ENCODE measurements at places on chromosomes 6 and 20.

GRCh38 chr6:44504301-44504791 is 116.8 kb downstream of the CDC5L start:
- DNase-seq: no peak

DNA sequence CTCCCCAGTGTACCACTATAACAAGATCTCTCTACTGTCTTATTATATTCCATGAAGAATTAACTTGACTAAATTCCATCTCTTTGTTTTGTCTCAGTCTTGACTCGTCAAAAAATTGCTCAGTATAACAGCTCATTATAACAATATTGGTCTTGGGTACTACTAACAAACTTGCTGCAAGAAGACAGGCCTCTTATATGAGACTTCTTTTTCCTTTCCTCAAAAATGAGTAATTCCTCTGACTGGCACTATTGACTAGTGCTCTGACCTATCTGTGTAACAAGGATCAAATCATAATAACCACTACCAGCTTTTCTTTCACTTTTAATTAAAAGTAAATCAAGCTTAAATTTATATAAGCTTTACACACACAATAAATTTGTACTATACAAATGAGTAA is 91.3 kb upstream of the THEMIS start:
- no peak for DNase-seq

GRCh38 chr20:63896264-63897105 is 1.6 kb downstream of the DNAJC5 start:
- DNase-seq: peak; percentile 9

DNA sequence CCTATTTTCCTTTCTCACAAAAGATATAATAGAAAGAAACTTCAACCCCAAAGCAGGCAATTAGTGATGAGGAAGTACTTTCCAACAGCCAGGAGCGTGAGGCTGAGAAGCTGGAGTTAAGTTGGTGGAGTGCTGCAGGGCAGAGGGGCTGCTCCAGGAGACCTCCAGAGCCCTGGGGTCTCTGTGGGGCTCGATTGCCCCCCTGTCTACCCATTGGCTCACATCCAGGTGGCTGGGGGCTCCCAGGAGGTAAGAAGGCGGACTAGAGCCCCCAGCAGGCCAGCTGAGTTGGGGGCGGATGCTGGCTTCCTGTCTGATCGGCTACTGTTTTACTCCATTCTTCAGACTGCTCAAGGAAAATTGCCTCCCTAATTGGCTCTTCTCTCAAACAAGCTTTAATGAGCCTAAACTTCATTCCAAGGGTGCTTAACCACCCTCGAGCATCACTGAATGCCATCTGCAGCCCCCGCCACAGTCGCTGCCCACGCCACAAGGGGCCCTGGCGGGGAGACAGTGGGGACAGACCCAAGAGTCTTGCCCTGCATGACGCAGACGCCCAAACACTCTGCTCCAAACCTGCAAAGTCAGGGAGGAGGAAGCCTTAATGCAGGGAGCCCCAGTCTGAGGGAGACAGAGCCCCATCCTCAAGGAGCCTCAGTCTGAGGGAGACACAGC is 78.6 kb downstream of the MDGA1 start:
- no peak for DNase-seq

GRCh38 chr20:9253006-9253539 is 184.2 kb downstream of the PLCB4 start:
- DNase-seq: no peak

GRCh38 chr6:41818271-41819054 is 31.0 kb downstream of the TOMM6 start:
- no peak for DNase-seq

DNA sequence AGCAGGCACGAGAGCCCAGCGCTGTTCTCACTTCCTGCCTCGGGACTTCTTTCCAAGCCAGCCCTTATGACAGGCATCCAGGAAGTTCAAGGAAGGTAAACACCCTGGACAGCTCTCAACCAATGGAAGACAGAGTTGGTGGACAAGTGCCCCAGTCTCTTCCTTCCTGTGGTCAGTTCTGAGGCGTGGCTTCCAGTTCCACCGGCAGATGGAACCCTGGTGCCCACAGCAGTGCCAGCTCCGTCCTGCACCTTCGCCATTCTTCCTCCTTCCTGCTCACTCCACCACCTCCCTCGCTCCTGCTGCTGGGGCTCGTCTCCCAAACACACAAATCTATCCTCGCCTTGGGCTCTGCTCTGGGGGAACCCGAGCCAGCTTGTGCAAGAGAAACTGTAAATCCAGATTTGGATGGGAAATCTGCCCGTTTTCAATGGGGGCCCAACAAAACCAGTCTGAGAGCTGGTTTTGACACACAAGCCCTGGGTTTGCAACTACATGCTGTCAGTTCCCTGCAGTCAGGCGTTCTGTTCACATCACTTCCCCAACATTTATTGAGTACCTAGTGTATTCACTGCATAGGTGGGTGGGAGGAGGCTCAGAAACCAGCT is 162.7 kb downstream of the GRM4 start:
- DNase-seq: no peak

GRCh38 chr6:132669690-132670291 is 10.8 kb upstream of the TAAR1 start:
- no peak for DNase-seq

- no peak for DNase-seq
These were observed 278.2 kb downstream of the CLIC5 start for GRCh38 chr6:45737331-45738056.

- DNase-seq: no peak
These were observed 16.3 kb upstream of the CST9L start for GRCh38 chr20:23584434-23585199.

- DNase-seq: no peak
These were observed 15.7 kb downstream of the PI16 start for GRCh38 chr6:36969988-36970891.

GRCh38 chr20:32158351-32158750 is 48.8 kb downstream of the TM9SF4 start:
- no peak for DNase-seq

GRCh38 chr6:37738216-37738615 is 40.5 kb upstream of the MDGA1 start:
- DNase-seq: no peak

GRCh38 chr20:11976966-11977365 is 59.3 kb downstream of the BTBD3 start:
- no peak for DNase-seq

GRCh38 chr6:135577059-135577538 is 79.6 kb upstream of the AHI1 start:
- DNase-seq: no peak

DNA sequence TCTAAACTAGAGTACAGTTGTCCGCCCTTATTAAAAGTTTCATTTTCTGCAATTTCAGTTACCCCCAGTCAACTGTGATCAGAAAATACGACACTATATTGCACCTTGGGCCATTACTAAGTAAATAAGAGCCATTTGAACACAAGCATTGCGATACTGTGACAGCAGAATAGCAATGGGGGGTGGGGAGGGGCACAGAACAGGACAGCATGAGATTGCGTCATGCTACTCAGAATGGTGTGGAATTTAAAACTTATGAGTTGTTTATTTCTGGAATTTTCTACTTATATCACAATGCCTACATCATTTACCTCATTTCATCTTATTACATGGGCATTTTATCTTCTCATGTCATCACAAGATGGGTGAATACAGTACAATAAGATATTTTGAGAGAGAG is 166.3 kb downstream of the MANEA start:
- DNase-seq: no peak

GRCh38 chr20:10927936-10928840 is 254.4 kb upstream of the JAG1 start:
- DNase-seq: no peak

GRCh38 chr20:51341581-51341980 is 200.9 kb downstream of the NFATC2 start:
- no peak for DNase-seq

- DNase-seq: no peak
These were observed 60.6 kb upstream of the RIPOR2 start for GRCh38 chr6:24996269-24996836.

- no peak for DNase-seq
These were observed 191.3 kb upstream of the ARG1 start for GRCh38 chr6:131381709-131382093.

All from activated gamma-delta T cell treated with Interleukin-2 at 50 U/mL for 16 hours (primary cell).